ENCODE measurements at places on chromosomes 5 and 9.

- no peak for DNase-seq
These were observed 1808.8 kb upstream of the ACO1 start for GRCh38 chr9:30575691-30576090.

- DNase-seq, result no peak
These were observed 58.8 kb upstream of the RNF130 start for GRCh38 chr5:180130291-180130869.

DNA sequence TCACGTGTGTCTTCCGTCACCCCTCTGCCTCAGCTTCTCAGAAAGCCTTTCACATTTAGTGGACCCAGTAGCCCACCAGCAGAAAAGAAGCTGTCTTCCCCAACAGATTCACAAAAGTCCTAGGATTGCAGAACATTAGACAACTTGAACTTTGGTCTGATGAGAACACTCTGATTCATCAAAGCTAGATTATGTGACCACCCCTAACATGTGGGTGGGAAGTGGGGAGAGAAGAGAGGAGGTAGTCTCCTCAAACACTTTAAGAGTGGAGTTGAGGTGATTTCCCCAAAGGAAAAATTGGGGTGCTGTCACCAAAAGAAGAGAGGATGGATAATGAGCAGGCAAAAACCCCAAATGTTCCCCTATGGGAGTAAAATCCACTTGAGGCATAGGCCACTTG lies 41.4 kb upstream of the SMIM23 start:
- no peak for DNase-seq

DNA sequence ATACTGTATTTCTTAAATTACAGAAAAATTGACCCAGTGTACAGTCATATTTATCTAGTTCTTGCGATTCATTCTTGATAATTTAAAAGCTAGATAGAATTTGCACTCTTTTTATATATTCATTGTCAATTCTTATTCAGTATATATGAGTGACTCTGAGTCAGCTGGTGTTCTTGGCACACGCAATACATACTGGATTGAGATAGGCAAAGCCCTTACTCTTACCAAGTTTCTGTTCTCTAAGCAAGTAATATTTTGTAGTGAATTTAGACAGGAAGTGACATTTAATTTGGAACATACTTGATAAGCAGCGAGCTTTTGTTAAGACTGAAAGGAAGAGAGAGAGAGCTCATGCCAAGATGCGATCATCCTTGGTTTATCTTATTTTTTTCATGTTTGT lies 57.7 kb downstream of the GPBP1 start:
- DNase-seq, result no peak

GRCh38 chr9:137319011-137319738 lies 17.1 kb upstream of the NRARP start:
- no peak for DNase-seq

DNA sequence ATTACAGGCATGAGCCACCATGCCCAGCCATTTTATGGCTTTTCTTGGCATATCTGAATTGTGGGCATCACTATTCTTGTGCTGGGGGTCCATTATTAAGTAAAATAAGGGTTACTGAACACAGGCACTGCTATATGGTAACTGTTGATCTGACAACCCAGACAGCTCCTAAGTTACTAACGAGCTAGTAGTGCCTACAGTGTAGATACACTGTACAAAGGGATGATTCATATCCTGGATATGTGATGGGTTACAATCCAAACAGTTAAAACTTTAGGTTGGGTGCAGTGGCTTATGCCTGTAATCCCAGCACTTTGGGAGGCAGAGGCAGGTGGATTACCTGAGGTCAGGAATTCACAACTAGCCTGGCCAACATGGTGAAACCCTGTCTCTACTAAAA lies 4.3 kb downstream of the CD14 start:
- DNase-seq, result no peak

DNA sequence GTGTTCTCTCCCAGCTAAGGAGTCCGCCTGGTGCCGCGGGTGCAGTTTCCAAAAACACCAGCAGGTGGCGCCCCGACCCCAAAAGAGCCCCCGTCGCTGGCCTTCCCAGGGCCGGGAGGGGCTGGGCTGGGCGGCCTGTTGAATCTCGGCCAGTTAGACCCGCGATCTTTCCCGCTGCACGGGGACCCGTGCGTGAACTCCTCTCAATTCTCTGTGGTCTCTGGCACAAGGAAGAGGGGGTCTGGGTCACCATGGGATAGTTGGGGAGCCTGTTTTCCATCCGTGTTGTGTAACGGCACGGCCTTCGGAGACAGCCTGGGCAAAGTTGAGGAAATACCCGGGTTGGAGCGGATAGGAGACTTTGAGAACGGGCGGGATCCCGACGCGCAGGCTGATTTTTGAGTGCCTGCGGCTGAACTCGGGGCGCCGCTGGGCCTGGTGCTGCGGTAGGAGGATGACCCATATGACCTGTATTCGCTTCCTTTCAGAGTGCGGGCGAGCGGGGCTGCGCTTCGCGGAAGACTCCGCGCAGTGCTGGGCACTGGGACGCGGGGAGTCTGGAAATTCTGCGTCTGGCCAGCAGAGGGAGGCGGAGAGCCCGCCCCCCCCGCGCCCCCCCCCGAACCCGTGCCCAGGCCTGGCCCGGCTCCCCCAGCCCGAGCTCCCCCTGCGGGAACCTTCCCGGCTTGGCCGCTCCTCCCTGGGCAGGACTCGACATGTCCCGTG lies 7.9 kb upstream of the PSD2 start:
- DNase-seq, result peak; percentile 72

DNA sequence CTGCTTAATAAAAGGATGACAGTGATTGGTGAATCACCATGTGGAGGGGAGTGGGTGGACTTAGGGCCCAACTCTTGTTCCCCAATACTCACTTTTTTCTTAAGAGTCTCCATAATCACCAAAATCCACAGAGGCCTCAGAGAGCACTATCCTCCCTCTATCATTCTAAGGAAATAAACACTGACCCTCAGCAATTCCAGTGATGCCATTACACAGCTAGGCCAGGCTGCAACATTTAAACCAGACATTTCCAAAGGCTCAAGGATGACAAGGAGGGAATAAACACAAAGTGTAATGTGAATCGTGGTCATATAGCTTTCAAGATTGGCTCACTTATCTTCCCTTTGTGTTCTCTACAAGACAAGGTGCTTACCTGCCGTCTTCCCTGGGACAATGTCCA lies 2.4 kb upstream of the ARSI start:
- no peak for DNase-seq

DNA sequence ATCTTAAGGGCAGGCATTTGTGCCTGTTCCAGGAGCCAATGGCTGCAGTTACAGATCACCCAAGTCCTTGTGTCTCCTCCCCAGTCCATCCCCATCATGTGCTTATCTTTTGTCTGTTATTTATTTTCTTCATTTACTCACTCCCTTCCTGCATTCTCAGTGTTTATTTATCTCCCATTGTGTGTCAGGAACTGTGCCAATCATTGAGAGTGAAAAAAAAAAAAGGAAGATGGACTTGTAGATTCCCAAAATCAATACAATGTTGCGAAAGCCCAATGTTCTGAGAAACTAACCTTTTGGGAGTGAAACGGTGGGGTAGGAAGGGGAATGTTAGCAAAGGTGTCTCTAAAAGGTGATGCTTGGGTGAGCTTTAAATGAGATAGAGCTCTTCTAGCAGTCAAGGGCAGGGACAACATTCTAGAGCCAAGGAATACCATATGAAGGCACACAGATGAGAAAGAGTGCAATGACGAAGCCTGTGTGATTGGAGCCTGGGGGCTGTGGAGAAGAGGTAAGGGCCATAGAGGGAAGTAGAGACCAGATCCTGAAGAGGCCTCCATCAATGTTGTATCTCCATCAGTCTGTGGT lies 53.0 kb downstream of the CMYA5 start:
- no peak for DNase-seq

DNA sequence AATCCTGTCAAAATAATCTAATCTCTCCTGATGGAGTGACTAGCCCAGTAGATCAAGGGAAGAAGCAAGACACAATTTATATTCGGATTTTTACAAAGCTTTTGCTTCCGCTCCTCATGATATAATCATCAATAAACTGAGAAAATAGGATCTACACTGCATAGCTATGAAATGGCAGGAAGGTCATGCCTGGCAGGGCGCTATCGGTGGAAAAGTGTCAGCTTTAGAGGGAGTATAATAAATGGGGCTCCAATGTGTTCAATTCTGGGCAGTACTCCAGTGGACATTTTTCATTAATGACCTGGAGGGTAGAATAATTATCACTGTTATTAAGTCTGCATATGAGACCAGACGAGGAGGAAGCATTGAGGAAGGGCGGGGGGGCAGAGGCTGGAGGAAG lies 1013.3 kb upstream of the DMAC1 start:
- DNase-seq, result no peak

DNA sequence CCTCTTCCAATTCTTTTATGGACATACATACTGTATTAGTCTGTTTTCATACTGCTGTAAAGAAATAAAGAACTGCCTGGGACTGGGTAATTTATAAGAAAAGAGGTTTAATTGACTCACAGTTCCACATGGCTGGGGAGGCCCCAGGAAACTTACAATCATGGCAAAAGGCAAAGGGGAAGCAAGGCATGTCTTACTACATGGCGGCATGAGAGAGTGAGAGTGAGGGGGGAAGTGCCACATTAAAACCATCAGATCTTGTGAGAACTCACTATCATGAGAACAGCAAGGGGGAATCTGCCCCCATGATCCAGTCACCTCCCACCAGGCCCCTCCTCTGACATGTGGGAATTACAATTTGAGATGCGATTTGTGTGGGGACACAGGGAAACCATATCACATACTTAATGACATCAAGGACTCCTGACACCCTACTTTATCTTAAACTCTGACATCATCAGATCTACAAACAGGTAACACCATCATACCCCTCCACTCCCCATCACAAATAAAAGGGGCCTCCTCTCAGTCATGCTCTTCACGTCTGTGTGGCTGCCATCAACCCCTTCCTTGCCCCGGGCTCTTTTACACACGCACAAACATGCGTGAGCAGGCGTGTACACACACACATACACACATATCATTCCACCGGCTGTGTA lies 9.7 kb downstream of the ANKRD33B start:
- DNase-seq, result no peak

- DNase-seq, result no peak
These were observed 118.7 kb downstream of the LPAR1 start for GRCh38 chr9:110919609-110920008.

DNA sequence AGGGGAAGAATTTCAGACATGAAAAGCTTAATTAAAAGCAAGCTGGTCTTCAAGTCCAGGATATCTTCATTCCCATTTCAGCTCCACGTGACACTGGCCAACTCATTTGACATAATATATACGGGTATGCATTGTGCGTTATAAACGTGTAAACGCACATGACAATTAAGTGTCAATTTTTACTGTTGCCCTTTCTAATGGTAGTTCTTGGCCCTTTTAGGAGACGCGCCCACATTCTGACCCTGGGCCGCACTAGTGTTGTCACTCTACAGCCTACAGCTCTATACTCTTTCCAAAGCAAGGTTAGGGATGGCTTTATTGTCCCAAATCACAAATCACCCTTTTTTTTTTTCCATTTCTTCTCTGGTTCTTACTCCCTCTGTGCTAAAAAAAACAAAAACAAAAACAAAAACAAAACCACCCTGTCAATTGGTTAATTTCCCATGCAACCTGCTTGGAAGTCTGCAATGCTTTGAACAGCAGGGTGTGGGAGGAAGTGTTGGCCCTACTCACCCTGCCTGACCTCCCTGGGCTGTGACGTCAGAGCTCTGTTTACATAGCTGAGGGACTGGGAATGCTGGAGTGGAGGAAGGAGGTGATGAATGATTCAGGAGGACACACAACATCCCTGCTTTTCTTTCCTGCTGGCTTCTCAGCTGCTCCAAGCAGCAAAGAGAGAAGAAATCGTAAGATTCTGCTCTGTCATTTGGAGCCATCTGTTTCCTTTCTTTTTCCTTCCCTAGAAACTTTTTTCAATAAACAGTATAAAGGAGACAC lies 19.3 kb downstream of the RFK start:
- no peak for DNase-seq

GRCh38 chr5:68714810-68715209 lies 379.0 kb upstream of the SLC30A5 start:
- DNase-seq, result no peak

DNA sequence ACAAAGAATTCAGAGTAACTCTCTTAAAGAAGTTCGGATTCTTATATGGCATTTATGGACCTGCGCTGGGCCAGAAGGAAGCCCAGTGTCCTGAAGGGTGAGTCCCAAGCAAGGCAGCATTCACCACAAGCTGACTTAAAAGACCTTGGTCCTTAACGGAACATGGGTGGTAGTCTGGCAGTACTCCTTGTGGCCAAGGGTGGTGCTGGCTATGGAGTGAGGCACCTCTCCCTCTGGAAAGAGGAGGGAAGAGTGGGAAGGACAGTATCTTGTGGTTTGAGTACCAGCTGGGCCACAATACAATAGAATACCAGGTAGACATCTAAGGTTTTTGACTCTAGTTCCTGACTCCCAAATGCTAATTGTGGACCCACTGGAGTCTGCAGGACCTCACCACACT lies 425.7 kb upstream of the CYLC2 start:
- DNase-seq, result no peak

- DNase-seq, result no peak
These were observed 141.6 kb downstream of the OLFM1 start for GRCh38 chr9:135228983-135229625.

- DNase-seq, result no peak
These were observed 63.6 kb downstream of the TMEM174 start for GRCh38 chr5:73236541-73237128.

- no peak for DNase-seq
These were observed 321.5 kb downstream of the NFIB start for GRCh38 chr9:13992138-13993088.

GRCh38 chr5:134026521-134027287 lies 21.9 kb upstream of the VDAC1 start:
- DNase-seq, result no peak

GRCh38 chr5:179765400-179765799 lies 28.4 kb upstream of the LTC4S start:
- no peak for DNase-seq

- DNase-seq, result no peak
These were observed 1.8 kb upstream of the TBCA start for GRCh38 chr5:77777911-77778310.

DNA sequence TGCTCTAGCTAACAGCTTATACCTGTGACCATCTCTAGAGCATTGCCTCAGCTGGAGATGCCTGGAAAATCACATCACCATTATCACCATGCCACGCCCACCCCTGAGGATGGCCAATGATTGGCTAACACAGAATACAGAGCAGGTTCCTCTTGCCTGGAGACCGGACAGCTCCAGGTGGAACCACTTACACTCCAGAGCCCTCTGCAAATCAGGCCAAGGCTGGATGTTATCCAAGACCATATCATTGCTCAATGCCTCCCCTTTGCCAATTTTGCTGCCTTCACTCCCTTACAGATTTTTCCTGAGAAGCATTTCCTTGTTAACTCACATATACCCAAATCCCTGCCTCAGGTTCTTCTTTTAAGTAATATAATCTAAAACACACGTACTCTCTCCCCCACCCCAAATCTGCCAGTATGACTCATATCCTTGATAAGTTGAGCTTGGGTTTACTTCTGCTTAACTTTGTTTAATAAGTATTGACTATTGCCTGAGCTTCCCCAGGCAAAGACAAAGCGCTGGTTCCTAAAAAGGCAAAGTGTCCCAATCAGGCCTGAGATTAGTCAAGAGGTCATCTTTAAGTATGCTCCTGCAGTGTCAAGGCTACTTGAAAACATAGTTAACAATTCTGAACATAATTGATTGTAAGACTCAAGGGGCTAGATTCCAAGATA lies 309.6 kb downstream of the EPB41L4A start:
- DNase-seq, result no peak

GRCh38 chr9:137252555-137253506 lies 1.7 kb downstream of the STPG3 start:
- no peak for DNase-seq

GRCh38 chr9:29456940-29457339 lies 1883.7 kb upstream of the C9orf72 start:
- no peak for DNase-seq

All from stimulated activated CD8-positive, alpha-beta memory T cell treated with anti-CD3 and anti-CD28 coated beads, Interleukin-4, amount 100 ng/mL, for 4 hours (primary cell).